ENCODE measurements at places on chromosomes 12 and 14. TPM values are rescaled to one million over a fixed set of nuclear protein-coding genes. Genes with fewer than 3 reads are reported as not detected.

PAPLN gene
- 52.1 TPM for total RNA-seq

SLC17A8 gene
- total RNA-seq = not detected

HRK gene
- under 0.01 TPM for total RNA-seq

KRT83 gene
- not detected for total RNA-seq

PLEKHD1 gene
- 0.55 TPM for total RNA-seq

DICER1 gene
- 77.0 TPM for total RNA-seq

DNA sequence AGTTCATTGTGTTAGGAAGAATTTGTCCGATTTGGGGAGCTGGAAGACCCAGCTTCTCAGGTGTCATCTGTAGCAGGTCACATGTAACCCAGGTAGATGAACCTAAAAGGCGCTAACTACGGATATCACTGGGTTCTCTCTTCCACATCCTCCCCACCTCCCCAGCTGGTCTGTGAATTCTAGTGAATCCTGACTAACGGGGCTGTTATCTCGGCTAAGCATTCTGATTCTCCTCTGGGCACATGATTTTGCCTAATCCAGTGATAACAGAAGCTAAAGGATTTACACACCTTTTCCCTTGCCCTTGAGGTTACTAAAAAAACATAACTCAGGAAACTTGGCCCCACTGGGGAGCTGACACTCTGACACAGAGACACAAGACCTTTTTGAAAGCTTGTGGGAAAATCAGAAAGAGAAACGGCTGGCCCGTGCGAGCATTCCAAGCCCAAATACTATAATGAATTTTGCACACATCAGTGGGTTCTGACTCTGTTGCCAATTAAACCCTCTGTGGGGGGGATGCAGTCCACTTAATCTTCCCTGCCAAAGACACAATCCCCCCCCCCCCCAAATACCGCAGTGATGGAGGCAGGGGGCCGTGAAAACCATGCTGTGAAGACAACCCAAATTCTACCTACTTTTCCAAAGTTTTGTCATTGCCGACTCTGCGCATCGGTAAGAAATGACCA, 81.0 kb upstream of the FZD10 start:
- H3K4me1 ChIP-seq = no peaks in the 10 kb centered on the region
- no peaks in the 10 kb centered on the region for H3K27me3 ChIP-seq
- no peak for DNase-seq
- H3K36me3 ChIP-seq = no peaks in the 10 kb centered on the region

DNA sequence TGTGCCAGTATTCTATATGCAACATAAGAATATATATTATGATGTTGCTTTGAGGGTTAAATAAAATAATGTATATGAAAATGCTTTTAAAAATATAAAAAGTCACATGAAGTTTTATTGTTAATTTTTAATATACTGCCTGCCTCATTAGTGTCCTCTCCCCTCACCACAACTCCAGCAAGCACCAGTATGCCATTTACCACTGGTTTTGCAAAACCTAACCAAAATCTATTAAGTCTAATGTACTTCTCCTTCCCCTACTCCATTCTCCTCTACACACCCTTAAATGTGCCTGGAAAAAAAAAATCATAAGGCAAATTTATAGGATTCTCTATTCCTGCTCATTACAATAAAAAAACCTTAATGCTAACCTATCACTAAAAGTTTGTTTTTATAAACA, 24.0 kb upstream of the GNG2 start:
- no peak overlapping the region for H3K27ac ChIP-seq
- no peak overlapping the region for H3K4me3 ChIP-seq
- H3K36me3 ChIP-seq = no peaks in the 10 kb centered on the region
- no peak for DNase-seq
- H3K27me3 ChIP-seq = no peaks in the 10 kb centered on the region
- H3K4me1 ChIP-seq = no peaks in the 10 kb centered on the region

DNA sequence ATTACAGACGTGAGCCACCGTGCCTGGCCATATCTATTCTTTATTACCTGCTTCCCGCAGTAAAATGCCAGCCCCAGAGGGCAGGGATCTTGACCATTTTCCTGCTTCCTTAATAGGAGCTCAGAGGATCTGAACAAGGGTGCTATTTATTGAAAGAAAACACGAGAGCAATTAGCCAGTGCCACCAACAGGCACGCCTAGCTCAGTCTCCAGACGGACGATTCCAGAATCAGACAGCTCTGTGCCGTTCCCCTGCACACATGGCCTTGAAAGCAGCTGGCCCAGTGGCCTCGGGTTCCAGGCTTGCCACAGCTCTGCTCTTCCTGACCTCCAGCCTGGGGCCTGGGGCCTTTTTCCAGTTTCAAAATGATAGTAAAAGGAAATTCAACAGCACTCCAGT, 135.2 kb upstream of the RFLNA start:
- no peaks in the 10 kb centered on the region for H3K27me3 ChIP-seq
- H3K36me3 ChIP-seq = no peaks in the 10 kb centered on the region
- H3K4me3 ChIP-seq = no peak overlapping the region
- no peak overlapping the region for H3K27ac ChIP-seq

- no peak overlapping the region for H3K27ac ChIP-seq
- no peak overlapping the region for H3K4me3 ChIP-seq
- DNase-seq = no peak
- H3K4me1 ChIP-seq = peaks cover 9% of the 10 kb centered on the region
- no peaks in the 10 kb centered on the region for H3K27me3 ChIP-seq
- no peaks in the 10 kb centered on the region for H3K36me3 ChIP-seq
Observed at GRCh38 chr14:31510222-31510621, 22.4 kb upstream of the GPR33 start.

GRCh38 chr12:66713984-66714383, 35.1 kb upstream of the GRIP1 start:
- DNase-seq = no peak
- H3K27ac ChIP-seq = no peak overlapping the region
- no peaks in the 10 kb centered on the region for H3K36me3 ChIP-seq
- no peak overlapping the region for H3K4me3 ChIP-seq
- H3K4me1 ChIP-seq = no peaks in the 10 kb centered on the region
- no peaks in the 10 kb centered on the region for H3K27me3 ChIP-seq

- no peak overlapping the region for H3K27ac ChIP-seq
- DNase-seq = no peak
- H3K4me1 ChIP-seq = no peaks in the 10 kb centered on the region
- H3K36me3 ChIP-seq = no peaks in the 10 kb centered on the region
Observed at GRCh38 chr12:100715976-100716944, 78.3 kb upstream of the ANO4 start.

DNA sequence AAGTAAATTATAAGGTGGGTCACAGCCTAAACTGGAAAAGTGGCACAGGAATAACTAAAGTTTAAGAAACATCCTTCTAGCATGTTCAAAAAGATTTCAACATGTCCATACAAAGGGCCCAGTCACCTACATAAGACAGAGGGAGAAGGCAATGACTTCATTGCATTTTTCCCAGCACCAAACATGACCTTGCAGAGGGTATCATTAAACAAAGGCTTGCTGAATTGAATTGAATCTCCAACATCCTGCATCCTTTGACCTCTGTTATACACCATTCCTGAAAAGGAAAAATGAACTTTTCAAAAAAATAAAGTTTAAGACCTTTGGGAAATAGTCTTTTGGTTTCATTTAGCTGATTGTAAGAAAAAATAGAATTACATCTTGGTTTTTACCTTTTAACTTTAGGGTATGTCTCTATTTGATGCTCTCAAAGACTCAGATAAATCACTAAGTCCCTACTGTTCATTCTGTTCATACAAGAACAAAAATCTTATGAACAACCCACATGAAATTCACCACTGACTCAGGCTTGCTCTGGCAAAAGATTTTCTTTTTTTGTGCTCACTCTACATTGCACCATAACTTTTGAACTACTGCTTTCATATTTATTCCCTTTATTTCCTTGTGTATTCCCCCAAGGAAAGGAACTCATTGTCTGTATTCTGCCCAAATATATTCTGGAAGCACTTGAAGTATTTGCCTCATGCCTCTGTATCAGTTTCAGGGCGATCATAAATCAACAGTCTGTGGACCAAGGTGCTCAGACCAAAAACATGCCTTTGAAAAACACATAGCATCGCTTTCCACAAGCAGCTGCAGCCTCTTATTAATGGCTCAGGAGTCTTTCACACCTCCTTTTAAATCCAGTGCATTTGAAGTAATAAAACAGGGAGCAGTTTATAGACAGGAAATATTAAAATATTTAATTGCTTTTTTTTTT, 121.7 kb downstream of the DUSP6 start:
- no peaks in the 10 kb centered on the region for H3K36me3 ChIP-seq
- no peak overlapping the region for H3K27ac ChIP-seq
- DNase-seq = no peak
- H3K27me3 ChIP-seq = no peaks in the 10 kb centered on the region
- no peaks in the 10 kb centered on the region for H3K4me1 ChIP-seq

DNA sequence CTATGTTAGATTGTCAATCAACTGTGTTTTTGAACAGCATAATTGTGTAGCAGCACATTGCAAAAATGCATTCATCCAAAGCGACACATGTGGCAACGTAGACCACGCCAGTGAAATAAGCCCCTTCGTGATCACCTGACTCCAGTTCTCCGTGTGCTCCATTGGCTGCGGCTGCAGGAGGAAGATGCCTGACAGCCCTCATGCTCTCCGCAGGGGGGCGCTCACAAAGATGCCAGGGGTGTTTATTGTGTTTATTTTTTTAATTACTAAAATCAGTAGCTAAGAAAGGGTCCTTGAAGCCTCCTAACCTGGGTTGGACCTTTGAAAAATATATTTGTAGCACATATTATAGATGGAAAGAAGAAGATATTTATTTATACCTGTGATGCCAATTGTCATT, 116.3 kb downstream of the SLC15A4 start:
- no peaks in the 10 kb centered on the region for H3K36me3 ChIP-seq
- no peak overlapping the region for H3K4me3 ChIP-seq
- DNase-seq = no peak
- no peaks in the 10 kb centered on the region for H3K4me1 ChIP-seq
- H3K27me3 ChIP-seq = no peaks in the 10 kb centered on the region
- H3K27ac ChIP-seq = no peak overlapping the region

- peak; percentile 41 for DNase-seq
- peak overlapping the region; percentile 86 for H3K27ac ChIP-seq
- peaks cover 7% of the 10 kb centered on the region for H3K36me3 ChIP-seq
- H3K27me3 ChIP-seq = no peaks in the 10 kb centered on the region
Observed at GRCh38 chr14:64722842-64723447, 18.7 kb downstream of the PLEKHG3 start.

- no peak overlapping the region for H3K4me3 ChIP-seq
- H3K36me3 ChIP-seq = no peaks in the 10 kb centered on the region
- H3K27me3 ChIP-seq = no peaks in the 10 kb centered on the region
- no peaks in the 10 kb centered on the region for H3K4me1 ChIP-seq
- DNase-seq = no peak
Observed at GRCh38 chr14:35866595-35867279, 40.6 kb downstream of the BRMS1L start.

DNA sequence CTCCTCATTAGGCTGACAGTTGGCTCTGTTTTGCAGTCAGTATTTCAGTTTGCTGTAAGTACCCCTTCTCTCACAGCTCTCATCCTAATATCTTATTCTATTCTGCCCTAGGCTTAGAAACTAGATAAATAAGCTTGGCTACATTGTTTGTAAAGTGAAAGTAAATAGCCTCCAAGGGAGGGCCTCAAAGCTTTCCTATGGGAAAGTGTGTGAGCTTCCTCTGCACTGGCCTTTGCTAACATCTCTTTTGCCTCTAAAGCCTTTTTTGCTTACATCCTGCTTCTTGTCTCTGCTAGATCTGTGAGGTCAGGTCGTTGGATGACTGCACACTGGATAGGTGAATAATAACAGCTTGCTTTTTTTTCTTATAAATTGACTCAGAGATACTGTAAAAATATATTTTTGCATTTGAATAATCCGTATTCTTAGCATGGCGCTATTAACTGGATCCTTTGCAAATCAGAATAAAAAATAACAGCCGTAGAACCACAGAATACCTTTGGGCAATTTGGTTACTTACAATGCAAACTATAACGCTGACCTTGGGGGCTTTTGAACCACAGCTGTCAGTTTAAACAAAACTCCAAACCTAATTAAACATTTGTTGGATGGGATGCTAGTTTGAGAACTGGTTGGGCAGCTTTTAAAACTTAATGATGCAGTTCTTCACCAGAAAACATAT, 55.1 kb downstream of the TTC6 start:
- H3K27me3 ChIP-seq = no peaks in the 10 kb centered on the region
- H3K4me1 ChIP-seq = no peaks in the 10 kb centered on the region
- H3K4me3 ChIP-seq = no peak overlapping the region
- H3K27ac ChIP-seq = no peak overlapping the region

- H3K27ac ChIP-seq = peak overlapping the region; percentile 84
- peak; percentile 74 for DNase-seq
- H3K4me1 ChIP-seq = peaks cover 74% of the 10 kb centered on the region
- H3K4me3 ChIP-seq = peak overlapping the region; percentile 84
Observed at GRCh38 chr14:92513966-92514843, 624 bp downstream of the RIN3 start.

GRCh38 chr12:87116780-87117179, 860.6 kb upstream of the MGAT4C start:
- no peaks in the 10 kb centered on the region for H3K27me3 ChIP-seq
- no peaks in the 10 kb centered on the region for H3K4me1 ChIP-seq
- H3K36me3 ChIP-seq = no peaks in the 10 kb centered on the region
- no peak overlapping the region for H3K4me3 ChIP-seq

DNA sequence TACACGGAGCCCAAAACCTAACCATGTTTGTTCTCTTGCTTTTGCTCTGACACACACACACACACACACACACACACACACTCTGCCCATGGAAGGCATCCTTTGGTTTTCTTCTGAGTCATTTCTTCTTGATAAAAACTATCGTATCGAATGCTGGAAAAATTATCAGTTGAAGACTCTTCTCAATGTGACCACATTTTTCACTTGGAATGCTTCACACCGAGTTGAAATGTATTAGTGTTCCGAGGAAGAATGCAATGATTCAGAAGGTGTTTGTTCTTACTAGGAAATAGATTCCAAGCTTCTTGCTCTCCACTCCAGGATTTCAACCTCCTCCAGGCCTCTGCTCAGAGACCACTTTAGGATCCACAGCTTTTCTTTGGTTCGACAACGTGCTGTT, 226.3 kb downstream of the MON2 start:
- H3K4me1 ChIP-seq = no peaks in the 10 kb centered on the region
- DNase-seq = no peak
- no peaks in the 10 kb centered on the region for H3K27me3 ChIP-seq

DNA sequence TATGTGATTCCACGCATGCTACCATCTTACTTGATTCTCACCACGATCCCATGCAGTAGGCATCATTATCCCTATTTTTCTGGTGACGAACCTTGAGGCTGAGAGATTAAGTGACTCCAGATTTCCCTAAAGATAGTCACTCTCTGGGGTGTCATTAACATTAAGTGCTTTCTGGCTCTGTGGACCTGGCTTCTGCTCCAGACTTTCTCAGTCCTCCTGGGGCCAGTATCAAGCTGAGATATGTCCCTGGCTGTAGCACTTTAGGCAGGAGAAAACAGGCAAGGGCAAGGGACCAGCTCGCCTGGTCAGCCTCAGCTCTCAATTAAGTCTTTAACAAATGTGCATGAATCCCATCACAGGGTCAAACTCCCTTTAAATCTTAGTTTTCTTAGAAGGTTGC, 38.3 kb upstream of the PRB2 start:
- no peak overlapping the region for H3K27ac ChIP-seq
- DNase-seq = no peak
- no peaks in the 10 kb centered on the region for H3K4me1 ChIP-seq
- H3K36me3 ChIP-seq = no peaks in the 10 kb centered on the region
